Muscle of arm (tissue), 14 donors: ENCODE measurements at places on chromosomes 1 and 21. TPM values are rescaled to one million over a fixed set of nuclear protein-coding genes. Genes with fewer than 3 reads are reported as not detected.

Gene MAP3K7CL
- polyA plus RNA-seq, result 96.9 TPM

DNA sequence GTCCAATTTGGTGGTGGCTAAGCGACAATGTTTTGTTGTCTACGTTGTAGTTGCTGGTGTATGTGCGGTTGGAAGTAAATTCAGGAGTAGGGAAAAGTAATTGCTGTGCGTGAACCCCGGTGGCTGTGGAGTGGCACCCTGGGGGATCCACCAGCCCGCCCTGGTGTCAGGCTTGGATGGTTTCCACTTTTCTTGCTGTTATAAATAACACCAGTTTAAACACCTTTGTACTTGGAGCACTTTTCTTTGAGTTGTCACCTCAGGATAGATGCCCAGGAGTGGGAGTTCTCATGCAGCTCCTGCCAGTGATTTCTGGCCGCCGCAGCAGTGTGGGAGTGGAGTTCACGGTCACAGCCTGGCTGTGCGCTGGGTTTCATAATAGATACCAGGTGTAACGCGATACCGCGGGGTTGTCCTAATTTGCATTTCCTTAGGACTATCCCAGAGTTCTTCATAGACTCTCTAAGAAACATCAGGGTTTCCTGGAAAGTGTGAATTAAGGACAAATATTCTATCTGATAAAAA is 12.8 kb upstream of the TMEM200B start:
- DNase-seq, result no peak

DNA sequence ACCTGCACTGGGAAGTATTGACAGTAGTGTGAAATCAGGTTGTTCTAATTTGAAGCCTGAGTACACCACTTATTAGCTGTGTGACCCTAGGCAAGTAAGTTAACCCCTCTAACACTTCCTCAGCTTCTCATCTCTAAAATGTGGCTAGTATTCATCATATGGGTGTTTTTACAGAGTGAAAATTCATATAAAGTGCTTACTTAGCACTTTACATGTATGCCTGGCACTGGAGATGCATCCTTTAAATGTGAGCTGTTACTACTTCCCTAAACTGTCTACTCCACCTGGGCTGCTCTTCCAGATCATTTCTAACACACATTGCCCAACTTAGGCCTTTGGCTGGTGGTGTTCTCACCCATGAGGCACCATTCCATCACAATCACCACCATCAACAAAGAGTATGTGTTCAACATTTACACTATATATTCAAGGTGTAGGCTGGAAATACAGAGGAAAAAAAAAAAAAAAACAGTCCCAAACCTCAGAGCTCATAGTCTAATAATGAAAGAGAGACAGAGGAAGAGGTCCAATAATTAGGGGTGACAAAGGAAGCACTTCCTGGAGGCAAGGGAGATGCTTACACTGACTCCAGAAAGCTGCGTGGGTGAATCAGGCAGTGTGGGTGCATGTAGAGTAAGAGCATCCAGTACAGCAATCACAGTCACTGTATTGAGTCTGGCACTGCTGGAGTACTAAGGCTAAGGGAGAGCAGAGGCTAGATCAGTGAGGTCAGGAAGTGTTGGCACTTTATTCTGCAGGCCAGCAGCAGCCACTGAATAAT is 3.6 kb downstream of the STX6 start:
- no peak for DNase-seq

DNA sequence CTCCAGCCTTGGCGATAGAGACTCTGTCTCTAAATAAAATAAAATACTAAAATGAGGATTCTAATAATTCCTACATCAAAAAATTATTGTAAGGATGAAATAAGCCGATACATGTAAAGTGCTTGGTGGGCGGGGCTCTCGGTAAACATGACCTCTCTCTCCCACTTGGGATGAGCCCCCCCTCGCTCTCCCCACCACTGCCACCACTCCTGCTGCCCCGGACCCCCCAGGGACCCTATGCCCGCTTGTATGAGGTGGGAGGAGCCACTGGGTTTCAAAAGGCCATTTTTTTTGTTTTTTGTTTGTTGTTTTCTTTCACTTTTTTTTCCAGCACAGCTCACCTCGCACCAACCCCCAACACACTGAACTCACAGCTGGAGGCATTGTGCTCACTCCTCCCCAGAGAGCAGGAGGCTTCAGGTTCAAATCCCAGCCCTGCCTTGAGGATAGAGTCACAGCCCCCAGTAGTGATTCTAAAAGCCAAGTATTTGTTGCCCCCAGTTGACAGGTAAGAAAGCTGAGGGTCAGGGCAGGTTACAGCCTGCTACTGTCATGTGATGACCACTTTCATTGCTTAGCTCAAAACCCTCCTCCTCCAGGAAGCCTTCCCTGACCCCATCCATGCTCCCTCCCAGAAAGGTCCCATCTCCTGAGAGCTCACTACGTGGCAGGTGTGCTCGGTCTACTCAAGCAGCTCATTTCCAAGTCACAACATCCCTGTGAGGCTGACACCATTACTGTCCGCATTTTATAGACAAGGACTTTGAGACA is 4.2 kb downstream of the SDC3 start:
- DNase-seq, result no peak

Gene DNASE2B
- polyA plus RNA-seq, result not detected

DNA sequence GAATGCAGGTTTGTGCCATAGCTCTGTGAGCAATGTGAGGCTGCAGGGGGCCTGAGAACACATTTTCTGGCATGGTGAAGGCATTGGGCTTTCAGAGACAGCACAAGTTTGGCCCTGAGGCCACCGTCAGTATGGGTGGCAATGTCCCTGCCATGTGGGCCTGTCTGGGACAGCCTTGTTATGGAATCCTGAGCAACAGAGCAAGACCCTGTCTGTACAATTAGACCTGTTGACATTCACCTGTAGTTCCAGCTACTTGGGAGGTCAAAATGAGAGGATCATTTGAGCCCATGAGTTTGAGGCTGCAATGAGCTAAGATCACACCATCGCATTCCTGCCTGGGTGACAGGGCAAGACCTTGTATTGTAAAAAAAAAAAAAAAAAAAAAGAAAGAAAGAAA is 35.6 kb downstream of the PRDM15 start:
- DNase-seq, result no peak

Gene BSND
- polyA plus RNA-seq, result 0.05 TPM
